ENCODE measurements at places on chromosomes 2 and 18.

GRCh38 chr2:8409461-8410260 lies 272.2 kb upstream of the ID2 start:
- DNase-seq = no peak

- no peak for DNase-seq
Observed at GRCh38 chr2:150491943-150492342, 4.5 kb upstream of the RND3 start.

DNA sequence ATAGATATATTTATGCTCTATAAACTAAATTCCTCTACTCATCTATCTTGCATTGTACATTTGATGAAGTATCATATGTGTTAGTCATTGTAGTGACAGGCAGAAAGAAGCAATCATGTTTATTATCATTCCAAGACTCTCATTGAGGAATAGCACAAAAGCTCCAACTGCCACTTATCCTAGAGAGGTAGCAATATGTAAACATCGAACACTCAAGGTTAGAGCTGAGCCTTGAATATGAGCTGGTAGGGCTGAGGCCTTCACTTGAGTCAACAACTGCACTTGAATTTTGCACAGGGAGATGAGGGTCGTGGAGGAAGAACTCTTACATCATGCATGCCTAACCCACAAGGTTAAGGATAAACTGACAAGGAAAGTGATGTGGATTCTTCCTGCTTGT lies 900.9 kb downstream of the CPS1 start:
- DNase-seq = no peak

- DNase-seq = no peak
Observed at GRCh38 chr18:40570615-40571014, 1384.4 kb upstream of the PIK3C3 start.

DNA sequence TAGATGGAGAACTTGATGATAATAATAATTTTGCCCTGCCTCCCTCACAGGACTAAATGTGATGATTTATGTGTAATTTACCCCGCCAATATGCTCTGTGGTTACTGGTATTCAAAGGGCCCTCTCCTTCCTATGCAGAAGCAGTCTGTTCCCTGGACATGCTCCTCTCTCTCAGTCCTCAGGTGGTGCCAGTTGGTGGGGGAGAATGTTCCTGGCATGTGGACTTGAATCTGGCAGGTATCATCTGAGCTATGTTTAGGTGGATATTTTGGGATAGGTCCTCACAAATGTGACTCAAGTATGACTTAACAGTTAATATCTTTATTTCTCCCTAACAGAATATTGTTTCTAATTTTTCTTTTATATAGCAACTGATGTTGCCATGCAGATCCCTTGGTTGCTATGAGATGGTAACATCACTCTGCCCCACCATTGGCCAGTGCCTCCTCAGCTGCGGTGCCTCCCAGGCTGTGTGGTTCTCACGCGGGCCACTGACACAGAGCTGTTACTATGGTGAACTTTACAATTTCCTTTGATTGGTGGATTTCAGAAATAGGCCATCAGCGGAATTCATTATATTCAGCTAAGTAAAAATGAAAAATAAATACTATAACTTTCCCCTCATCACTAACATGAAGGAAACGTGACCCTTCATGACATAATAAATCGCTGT lies 106.7 kb upstream of the PELI1 start:
- DNase-seq = peak; percentile 53

DNA sequence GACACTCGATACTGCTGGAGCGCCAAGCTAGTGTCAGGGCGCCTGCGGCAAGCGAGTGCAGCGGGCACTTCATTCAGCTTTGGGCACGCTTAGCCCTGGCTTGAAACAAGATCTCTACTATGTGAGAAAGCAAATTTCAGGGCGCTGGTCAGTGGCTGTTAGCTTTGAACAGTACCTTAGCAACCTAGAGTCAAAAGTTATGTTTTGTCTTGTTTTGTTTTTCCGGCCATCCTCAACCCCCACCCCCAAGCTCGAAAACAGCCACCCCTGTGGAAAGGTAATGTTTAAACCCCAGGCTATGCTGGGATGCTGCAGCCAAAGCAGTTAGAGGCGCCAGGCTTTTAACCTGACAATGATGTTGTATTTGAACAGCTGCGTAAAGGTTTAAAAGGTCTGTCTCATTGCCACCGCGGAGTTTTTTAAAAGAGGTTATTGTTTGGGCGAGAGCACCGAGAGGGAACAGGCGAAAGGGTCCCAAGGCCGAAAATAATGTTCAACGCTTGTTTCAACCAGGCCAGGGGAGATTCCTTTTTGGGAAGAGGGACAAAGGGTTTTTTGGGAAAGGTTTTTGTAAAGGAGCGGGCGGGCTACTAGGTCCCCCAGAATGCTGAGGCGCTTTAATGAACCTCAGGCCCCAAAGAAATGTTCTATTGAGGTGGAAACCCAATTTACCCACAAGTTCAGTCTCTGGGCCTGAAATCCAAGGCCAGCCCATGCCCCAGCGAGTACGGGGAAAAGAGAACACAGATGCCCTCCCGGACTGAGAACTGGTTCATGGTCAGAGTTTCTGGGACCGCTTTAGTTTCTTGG lies 2.3 kb upstream of the HOXD10 start:
- no peak for DNase-seq

- DNase-seq = no peak
Observed at GRCh38 chr2:28280619-28281018, 112.0 kb upstream of the FOSL2 start.

DNA sequence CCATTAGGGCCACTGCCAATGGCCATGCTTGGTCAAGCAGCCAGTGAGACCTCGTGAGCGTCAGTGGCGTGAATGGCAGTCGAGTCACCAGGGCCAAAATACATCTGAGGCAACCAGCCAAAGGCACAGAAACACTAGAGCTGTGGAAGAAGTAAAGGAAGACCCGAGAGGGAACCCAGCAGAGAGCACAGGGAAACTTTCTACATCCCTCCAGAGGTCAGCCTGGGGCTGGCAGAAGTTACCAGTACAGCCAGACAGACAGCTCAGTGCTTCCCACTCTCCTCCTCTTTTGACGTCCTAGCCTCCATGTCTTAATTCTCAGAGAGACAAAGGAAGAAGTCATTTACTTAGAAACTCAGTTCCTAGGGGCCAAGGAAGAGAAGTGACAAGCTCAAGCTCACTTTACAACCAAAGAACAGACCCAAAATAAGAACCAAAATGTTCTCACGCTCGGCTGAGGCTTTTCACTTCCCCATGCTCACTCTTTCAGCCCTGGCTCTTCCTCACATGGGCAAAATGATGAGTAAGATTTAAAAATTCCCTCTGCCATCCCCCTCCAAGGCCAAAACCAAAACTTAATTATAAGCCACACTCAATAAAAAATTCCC lies 8.7 kb downstream of the CYRIA start:
- no peak for DNase-seq

GRCh38 chr2:68328901-68329300 lies 9.2 kb upstream of the CNRIP1 start:
- DNase-seq = no peak

Data from left hindlimb (tissue), 1 donor.